Islet precursor cell (in vitro differentiated cells): ENCODE measurements at places on chromosomes 5 and 9.

GRCh38 chr5:119284031-119284430, 71.8 kb upstream of the TNFAIP8 start:
- DNase-seq = no peak

DNA sequence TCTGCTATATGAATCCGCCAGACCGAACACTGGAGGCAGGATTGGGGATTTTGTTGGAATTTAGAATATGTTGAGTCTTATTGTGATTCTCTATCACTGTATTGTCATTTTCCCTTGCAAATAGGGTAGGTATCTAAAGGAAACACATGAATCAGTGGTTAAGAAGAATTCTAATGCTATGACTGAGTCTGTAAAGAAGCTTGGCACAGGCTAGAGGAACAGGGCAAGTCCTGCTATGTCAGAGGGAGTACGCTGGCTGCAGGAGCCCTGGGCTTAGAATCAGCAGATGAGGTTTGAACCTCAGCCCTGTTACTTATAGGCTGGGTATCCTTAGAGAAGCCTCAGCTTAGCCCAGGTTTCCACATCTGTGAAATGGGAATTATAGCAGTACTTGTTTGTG, 198.1 kb downstream of the NR3C1 start:
- no peak for DNase-seq

DNA sequence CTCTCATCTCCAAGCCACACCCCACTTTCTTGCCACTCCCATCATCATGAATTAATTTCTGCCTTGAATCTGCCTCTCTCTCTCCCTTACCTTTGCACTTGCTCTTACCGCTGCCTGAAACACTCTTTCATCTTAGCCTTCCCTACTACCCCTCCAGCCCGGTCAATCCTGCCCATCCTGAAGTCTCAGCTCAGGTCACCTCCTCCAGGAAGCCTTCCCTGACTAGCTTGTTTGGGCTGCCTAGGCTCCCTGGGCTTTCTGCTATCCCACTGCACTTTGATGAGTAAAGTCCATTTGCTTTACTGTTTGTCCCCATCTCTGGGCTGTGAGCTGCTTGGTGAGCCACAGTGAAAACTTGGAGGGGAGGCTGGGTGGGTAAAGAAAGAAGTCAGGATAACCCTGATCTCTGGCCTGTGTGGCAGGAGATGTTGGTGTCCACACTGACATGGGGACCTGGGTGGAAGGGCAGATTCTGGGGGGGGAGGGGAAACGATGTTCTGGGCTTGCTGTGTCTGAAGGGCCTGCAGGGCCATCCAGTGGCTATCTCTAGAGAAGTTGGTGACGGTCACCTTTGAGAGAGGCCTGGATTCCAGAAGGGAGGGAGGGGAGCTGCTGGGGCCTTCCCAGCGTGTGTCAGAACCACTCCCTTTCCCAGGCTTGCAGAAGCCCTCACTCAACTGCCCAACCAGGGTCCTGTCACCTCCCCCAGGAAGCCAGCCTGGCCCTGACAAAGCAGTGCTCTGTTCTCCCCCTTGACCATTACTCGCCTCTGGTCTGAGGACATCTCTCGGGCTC, 75.0 kb upstream of the DAB2IP start:
- DNase-seq = peak; percentile 92

- DNase-seq = no peak
These were observed 194.1 kb downstream of the ROR2 start for GRCh38 chr9:91755761-91756509.

DNA sequence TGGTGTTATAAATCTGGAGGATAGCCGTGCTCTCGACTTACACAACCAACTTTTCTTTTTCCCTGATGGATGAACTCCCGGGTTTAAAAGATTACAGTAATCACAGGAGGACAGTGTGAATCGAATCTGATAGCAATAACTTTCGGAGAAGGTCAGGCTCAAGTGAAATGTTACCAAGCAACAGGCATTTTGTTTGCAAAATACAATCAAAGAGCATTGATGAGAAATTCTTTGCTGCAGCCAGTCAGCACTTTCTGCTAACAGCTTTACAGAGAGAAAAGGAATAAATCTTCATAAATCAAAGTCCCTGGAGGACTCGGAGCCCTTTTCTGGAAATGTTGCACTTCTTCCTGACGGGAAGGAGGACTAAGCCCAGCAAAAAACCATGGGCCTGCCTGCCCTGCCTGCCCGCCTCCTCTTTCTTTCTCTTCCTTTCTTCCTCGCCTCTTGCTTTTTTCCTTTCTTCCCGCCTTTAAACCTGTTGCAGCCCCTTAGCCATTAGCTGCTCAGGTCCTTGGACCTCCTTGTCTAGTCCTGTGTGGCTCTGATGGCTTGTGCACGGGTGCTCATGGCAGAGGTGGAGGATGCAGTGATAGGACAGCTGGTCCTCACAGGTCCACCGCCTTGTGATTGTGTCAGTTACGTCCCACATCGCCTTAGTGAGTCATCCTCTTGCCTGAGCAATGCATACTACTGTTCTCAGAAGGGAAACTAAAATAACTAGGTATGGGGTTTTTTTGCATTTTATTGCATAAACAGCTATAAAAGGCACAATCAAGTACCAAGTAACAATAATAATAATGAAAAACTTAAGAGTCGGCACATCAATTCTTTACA, 6.2 kb downstream of the DMRT3 start:
- DNase-seq = no peak

DNA sequence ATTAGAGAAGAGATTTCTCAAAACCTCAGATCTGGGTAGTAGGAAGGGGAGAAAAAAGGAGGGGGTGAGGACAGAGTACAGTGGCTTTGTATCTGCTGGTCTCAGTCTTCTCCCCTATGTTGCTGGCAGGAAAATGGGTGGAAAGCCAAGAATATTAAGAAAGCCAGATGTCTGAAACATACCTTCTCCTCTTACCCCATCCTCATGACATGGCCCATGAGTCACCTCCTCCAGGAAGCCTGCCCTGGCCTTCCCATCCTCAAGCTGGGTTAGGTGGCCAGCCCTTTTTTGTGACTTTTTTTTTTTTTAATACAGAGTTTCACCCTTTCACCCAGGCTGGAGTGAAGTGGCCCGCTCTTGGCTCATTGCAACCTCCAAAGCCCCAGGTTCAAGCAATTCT, 61.8 kb downstream of the ABCA1 start:
- DNase-seq = no peak

- peak; percentile 83 for DNase-seq
These were observed 36.3 kb upstream of the GFPT2 start for GRCh38 chr5:180389252-180390101.

DNA sequence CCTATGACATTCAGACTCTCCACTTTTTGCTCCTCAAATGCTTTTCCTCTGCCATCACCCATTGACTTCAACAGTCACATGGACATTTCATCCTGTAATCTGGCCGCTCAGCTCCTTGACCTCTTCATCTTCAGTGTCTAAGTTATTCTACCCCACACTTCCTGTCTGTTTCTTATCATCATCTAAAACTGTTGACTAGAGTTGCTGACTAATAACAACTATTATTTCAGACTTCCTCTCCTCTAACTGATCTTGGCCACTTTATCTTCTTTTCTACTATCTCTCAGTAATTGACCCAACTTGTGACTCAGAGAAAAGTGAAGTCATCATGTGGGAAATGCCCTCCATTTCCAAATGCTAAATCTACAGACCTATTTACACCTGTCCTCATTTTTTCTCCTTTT, 254.7 kb upstream of the TRPC7 start:
- DNase-seq = peak; percentile 83

DNA sequence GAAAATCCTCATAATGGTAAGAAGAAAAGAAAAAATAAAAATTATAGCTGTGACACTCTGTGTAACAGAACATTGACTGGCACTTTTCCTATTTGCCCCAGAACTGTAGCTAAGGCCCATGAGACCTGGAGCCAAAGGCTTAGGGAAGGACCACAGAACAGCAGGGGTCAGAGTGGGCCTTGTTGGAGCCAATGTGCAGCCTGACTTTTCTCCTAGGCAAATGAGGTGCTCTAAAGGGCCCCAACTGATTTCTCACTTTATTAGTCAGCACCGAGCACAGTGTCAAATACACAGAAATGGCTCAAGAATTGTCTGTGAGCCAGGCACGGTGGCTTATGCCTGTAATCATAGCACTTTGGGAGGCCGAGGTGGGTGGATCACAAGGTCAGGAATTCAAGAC, 4.0 kb upstream of the MEGF9 start:
- DNase-seq = no peak

DNA sequence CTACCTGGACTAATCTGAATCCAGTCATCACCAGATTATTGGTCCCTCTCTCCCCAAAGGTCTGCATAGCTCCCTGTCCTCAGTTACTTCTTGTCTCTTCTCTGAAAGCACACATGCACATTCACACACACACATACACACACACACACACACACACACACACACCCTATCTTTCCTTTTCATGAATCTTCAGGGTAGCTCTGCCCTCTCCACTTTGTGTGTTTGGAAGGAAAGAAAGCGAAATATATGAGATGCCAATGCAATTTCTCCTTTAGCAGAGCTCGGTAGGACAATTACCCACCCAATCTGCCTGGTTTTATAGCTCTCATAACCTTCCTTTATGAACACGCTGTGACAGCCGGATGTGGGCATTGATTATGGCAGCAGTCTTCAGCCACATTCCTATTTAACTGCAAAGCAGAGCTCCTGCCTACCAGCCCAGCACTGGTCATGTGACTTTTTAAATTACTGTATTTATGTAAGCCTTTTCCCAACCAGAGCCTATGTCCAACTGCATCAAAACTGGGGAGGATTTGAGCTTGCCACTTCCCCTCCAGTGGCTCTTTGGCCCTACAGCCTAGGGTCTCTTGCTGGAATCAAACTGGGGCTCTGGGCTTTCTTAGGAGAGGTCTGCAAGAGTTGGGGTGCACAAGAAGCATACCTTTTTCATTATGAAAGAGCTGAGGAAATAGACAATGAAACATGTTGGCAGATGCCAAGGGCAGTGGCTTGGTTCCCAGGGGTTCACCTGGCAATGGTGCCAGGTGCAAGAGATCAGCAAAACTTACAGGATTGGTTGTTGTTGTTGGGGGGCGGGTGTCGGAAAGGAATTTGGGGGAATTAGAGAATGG, 20.8 kb upstream of the MATR3 start:
- no peak for DNase-seq

DNA sequence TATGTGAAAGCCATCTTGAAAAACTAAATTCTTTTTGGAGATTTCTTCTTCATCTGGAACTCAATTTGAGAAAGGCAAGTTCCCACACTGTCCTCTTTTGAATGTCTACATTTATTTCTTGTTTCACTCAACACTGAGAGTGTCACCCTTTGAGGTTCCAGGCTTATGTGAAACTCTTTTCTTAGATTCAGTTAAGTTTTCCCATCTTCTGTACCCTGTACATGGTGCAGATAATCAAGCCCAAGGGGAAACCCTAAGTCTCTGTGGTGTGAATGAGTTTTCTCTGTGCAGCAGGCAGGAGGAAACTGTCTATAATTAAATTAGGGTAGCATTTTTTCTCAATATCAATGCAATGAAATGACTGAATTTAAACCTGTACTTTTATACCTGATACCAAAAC, 72.3 kb upstream of the PRLR start:
- no peak for DNase-seq

GRCh38 chr9:3836011-3836410, 310.2 kb upstream of the RFX3 start:
- no peak for DNase-seq

DNA sequence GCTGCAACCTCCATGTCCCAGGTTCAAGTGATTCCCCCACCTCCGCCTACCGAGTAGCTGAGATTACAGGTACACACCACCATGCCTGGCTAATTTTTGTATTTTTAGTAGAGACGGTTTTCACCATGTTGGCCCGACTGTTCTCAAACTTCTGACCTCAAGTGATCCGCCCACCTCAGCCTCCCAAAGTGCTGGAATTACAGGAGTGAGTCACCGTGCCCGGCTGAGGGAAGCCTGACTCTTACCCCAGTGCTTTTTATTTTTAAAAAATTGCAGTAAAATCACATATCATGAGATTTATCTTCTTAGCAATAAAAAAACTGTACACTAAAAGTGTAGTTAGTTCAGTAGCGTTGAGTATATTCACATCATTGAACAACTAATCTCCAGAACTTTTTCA, 105.3 kb downstream of the SLIT3 start:
- peak; percentile 45 for DNase-seq

- DNase-seq = peak; percentile 70
These were observed 51.0 kb upstream of the IL17B start for GRCh38 chr5:149429839-149430721.

DNA sequence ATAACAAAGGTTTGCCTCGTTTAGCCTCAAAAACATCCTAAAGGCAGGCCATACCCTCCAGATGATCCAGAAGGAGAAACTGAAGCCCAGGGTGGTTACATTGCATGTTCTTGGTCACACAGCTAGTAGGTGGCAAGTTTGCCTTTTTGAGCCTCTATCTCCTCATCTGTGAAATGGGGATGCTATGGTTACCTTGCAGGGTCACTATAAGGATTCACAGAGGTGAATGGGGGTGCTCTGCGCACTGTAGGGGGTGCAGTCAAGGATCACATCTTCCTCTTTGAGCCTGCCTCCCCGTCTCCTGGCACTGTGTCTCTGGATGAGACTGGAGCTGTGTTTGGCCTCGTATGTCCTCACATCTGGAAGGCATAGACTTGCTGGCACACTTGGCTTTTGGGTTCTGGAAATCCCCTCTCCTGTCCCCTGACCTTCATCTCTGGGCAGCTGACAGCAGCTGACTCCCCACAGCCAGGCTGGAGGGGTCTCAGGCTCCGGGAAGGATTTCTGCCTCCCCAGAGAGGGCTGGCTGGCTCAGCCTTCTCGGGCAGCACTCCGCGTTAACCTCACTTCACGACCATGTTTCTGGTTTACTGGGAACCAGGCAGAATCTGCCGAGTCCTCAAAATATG, 167.7 kb downstream of the RGS3 start:
- DNase-seq = no peak

DNA sequence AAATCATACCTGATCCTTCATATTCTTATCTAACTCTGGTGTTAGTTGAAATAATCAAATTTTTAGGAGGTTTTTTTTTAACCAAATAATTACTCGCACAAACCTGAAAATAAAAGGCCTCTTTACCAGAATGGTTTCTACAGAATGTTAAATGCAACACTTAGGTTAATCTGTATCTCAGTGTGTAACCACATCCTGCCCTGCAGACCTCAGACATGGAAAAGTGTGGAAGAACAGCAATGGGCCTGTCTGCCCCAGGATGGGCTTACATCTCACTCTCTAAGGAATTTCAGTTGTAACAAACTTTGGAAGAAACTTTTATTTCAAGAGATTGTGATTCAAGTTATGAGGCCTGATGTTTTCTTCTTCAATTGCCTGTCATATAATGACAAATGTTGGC, 32.5 kb upstream of the MIER3 start:
- no peak for DNase-seq

DNA sequence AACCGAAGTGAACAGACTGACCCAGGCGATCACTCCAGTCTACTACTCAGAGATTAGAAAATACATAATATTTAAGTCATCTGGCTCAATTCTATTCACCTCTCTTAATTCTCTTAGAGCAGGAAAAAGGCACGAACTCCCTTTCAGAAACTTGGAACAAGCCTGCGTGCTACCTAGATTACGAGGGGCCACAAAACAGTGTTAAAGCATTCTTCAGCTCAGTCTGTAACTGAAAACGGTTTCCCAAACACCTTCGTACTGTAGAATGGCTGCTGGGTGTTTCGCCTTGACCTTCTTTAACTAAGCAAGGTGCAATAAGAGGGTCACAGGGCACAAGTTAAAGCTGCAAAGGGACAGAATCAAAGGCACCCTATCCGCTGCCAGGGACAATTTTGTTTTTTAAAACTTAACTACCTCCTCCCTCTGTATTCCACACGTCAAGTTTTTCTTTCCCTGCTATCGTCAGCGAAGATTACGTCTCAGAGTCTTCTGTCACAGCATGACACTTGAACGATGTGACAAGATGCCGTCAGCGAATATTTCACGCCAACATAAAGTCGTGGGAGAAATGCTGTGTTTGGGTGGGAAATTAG, 687 bp downstream of the LYSMD3 start:
- no peak for DNase-seq

- no peak for DNase-seq
These were observed 35.3 kb downstream of the NDFIP1 start for GRCh38 chr5:142143878-142144277.
